Left kidney (tissue), 8 donors: ENCODE measurements at places on chromosomes 12 and 14. TPM values are rescaled to one million over a fixed set of nuclear protein-coding genes. Genes with fewer than 3 reads are reported as not detected.

ARMH4 gene
- 82.8 TPM for polyA plus RNA-seq

PTPN6 gene
- polyA plus RNA-seq, result 21.9 TPM

ZNF26 gene
- polyA plus RNA-seq, result 17.7 TPM

RESF1 gene
- polyA plus RNA-seq, result 63.6 TPM

TMEM30B gene
- 11.3 TPM for polyA plus RNA-seq

SMIM41 gene
- polyA plus RNA-seq, result not detected

KCNA1 gene
- 0.07 TPM for polyA plus RNA-seq

IAPP gene
- polyA plus RNA-seq, result not detected

CTSG gene
- polyA plus RNA-seq, result 0.27 TPM

NDRG2 gene
- 175 TPM for polyA plus RNA-seq

AMN gene
- polyA plus RNA-seq, result 23.0 TPM

CCDC196 gene
- 0.38 TPM for polyA plus RNA-seq

ZBTB42 gene
- 3.1 TPM for polyA plus RNA-seq

BAZ1A gene
- 38.1 TPM for polyA plus RNA-seq

AQP6 gene
- polyA plus RNA-seq, result 21.1 TPM

ZNF10 gene
- polyA plus RNA-seq, result 33.1 TPM

TXNDC16 gene
- polyA plus RNA-seq, result 23.7 TPM

SOX5 gene
- polyA plus RNA-seq, result 7.1 TPM

APOLD1 gene
- polyA plus RNA-seq, result 12.1 TPM

OGFOD2 gene
- 14.5 TPM for polyA plus RNA-seq

IGF1 gene
- polyA plus RNA-seq, result 3.7 TPM

PRIMA1 gene
- 1.5 TPM for polyA plus RNA-seq

PRPH gene
- not detected for polyA plus RNA-seq

OR6C6 gene
- 0.08 TPM for polyA plus RNA-seq

TMEM229B gene
- polyA plus RNA-seq, result 2.6 TPM

SLC17A8 gene
- polyA plus RNA-seq, result 0.35 TPM

NUAK1 gene
- 9.9 TPM for polyA plus RNA-seq

GZMB gene
- polyA plus RNA-seq, result 0.55 TPM

RPL10L gene
- polyA plus RNA-seq, result not detected

NRXN3 gene
- polyA plus RNA-seq, result 9.0 TPM

HCAR1 gene
- polyA plus RNA-seq, result 3.0 TPM
